ENCODE measurements at places on chromosomes 16 and 17.

- no peak for DNase-seq
Measured at GRCh38 chr17:72761431-72761830, 331.1 kb downstream of the SLC39A11 start.

GRCh38 chr16:87956365-87957231, 5.4 kb downstream of the BANP start:
- peak; percentile 46 for DNase-seq

DNA sequence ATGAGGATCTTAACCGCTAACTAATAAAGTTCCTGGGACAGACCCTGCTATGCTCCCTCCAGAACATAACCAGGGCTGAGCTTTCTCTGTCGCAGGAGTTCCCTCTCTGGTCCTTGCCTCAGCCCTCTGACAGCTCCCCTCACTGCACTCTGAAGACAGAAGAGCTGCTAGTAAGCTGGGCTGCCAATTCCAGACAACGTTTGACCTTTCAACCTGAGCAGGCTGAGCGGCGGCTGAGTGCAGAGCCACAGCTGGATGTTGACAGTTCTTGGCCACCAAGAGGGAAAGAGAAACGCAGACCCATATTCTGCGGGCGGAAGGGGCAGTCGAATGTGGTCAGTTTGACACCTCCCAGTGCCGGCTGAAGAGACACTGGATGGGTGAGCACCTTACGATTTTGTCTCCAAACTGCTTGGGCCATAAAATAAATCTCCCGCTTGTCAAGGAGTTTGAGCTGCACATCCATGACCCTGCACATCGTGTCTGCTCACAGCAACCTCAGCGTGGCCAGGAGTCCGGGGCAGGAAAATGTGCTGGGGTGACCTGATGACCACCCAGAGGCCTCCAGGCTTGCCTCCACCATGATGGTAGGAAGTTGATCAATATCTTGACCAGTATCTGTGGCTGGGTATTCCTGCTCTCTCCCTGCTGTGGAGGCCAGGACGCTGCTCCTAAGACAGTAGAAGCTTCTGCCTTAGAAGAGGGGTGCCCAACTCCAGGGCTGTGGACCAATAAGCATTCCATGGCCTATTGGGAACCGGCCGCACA, 209.2 kb downstream of the PARN start:
- no peak for DNase-seq

GRCh38 chr17:65122836-65123756, 14.1 kb upstream of the RGS9 start:
- peak; percentile 67 for DNase-seq

GRCh38 chr17:75927286-75927922, 13.4 kb downstream of the FBF1 start:
- no peak for DNase-seq

DNA sequence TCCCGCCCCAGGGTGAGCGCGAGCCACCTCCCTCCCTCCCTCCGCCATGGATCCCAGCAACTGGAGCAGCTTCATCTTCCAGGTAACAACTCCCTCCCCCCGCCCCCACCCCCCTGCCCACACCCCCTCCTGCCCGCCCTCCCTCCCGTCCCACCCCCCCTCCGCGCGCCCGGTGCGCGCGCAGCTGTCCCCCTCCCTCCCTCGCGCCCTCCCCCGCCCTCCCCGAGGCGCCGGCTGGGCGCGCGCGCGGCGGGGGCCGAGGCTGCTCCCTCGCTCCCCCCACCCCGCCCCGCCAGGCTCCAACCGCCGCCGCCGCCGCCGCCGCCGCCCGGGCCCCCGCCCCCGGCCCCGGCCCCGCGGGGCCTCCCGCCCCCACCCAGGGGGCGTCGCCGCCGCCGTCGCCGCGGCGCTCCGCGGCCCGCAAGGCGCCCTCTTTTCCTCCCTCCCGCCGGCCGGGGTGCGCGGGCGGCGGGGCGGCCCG, at the start of gene MAZ:
Gene MAZ (plus strand): TSS at position 431 of the 481 bp plus-strand sequence. CDS start 173 bp downstream, outside the sequence.
- DNase-seq, result peak; percentile 79

GRCh38 chr17:75371981-75372380, 33.5 kb downstream of the GRB2 start:
- DNase-seq, result no peak

All from GF-D8 (cell line).